ENCODE measurements at places on chromosomes 11 and 22.

GRCh38 chr22:49749227-49749626 lies 78.4 kb downstream of the BRD1 start:
- no peak for DNase-seq

GRCh38 chr11:26621132-26621531 lies 49.1 kb upstream of the MUC15 start:
- DNase-seq = no peak

- DNase-seq = no peak
Observed at GRCh38 chr22:38966942-38967341, 9.5 kb downstream of the APOBEC3A start.

- no peak for DNase-seq
Observed at GRCh38 chr11:112997857-112998466, 36.7 kb downstream of the NCAM1 start.

DNA sequence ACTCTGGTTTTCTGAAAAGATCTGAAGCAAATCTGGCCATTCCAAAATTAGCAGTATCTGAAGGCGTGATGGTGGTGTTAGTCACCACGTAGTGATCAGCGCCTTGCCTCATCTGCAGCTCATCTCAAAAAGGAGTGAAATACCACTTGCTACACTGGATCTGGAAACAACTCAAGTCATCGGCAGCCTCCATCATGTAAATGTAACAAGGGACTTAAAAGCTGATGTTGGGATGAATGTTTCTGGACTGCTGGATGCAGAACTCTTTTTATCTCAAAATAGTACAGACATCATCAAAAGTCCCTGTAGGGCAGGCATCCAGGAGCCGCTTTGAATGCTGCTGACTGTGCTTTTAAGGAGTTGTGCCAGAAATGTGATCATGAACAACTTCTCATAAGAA lies 14.1 kb upstream of the APLP2 start:
- DNase-seq = no peak

DNA sequence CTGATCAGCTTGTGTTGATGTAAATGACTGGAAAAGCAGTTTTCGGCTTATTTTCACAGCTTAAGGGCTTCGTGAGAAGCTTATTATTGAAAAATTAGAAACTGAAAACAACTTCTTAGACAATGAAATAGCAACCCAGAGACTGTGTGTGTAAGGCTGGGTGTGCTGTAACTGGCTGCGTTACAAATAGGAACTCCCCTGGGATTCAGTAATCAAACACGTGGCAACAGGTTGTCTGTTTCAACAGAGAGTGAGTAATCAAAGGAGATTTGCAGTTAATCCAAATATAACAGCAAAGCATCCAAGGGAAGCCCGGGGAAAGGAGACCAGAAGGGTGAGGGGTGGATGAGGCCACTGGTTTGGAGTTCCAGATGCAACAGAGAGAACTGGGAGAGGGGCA lies 19.2 kb downstream of the NTM start:
- no peak for DNase-seq

- no peak for DNase-seq
Observed at GRCh38 chr11:128453444-128454336, 133.7 kb downstream of the ETS1 start.

DNA sequence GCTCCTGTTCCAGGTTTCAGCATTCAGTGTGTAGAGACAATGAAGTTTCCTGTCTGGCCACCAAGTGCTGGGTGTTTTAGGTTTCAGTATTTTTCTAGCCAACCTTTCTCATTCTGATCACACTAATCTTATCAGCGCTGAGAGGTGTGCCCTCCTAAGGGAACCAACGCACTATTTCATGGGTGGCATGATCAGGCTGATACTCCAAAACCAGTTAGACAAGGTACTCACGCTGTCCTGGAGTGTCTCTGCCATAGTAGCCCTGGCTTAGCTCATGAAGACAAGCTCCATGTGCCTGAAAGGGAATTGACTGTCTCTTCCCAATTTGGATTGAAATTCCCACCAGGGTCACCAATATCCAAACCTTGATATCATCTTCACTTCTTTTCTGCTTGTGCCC lies 8.0 kb upstream of the RAB38 start:
- DNase-seq = no peak

DNA sequence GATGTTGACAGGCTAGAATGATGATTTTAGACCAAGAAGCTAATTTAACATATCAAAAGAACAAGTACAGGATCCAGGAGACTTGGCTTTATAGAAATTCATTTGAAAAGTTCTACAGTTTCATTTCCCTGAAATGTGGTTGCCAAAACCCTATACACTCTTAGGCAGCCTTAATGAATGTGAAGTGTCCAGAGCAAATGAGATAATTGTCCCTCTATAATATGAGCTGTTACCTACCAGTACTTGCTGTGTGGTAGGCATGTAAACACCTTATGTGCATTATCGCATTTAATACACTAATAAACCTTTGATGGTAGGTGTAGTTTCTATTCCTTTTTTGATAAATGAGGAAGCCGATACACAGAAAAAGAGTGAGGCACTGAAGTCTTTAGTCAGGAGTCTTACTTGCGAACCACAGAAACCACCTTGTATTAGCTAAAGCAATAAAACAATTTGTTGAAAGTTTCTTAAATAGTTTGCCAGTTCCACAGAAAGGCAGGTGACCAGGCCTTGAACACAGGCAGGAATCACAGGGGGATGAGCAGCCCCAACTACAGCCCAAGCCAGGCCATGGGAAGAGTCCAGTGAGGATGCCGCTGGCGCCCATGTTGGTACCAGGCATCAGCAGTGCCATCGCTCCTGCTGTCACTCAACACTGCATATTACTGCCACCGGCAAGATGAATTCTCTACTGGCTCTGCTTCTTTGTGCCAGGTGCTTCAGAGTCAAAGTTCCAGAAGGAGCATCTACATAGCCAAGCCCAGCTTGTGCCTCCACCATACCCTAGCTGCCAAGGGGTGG lies 81.7 kb downstream of the SWAP70 start:
- no peak for DNase-seq

DNA sequence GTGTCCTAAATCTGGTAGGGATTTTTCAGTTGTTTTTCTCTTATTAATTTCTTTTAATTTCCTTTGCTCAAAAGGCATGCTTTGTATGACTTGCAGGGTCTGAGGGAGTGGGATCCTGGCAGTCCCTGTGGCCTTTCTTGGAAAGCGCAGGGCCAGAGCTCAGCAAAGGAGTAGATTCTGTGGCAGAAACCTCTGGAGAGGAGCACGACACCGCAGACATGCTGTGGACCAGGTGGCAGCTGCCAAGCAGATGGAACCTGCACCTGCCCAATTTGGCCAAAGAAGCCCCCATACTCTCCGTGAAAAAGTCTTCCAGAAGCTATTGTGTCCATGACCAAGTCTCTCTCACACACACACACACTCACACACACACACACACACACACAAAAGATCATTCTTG lies 78.9 kb upstream of the FGF3 start:
- DNase-seq = no peak

- no peak for DNase-seq
Observed at GRCh38 chr22:16960220-16960883, 47.7 kb downstream of the GAB4 start.

GRCh38 chr22:34812631-34813030 lies 253.3 kb upstream of the ISX start:
- DNase-seq = no peak

GRCh38 chr11:83566950-83567349 lies 280.8 kb upstream of the CCDC90B start:
- DNase-seq = no peak

GRCh38 chr11:63931045-63931444 lies 7.8 kb upstream of the NAA40 start:
- no peak for DNase-seq

DNA sequence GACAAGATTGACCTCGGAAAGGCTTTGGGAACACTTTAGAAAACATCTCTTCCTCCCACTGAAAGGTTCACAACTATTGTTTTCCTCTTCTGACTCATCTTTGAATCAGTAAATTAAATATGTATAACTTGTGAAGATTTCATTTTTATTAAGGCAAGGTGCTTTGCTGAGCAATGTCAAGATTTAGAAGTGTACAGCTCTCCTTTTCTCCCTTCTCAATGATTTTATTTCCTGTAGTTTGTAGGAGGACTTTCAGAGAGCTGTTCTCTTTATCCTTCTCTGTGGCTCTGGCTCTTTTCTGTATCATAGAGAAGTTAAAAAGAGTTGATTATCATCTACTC lies 594.2 kb downstream of the METTL15 start:
- no peak for DNase-seq

- DNase-seq = no peak
Observed at GRCh38 chr11:75639762-75640181, 29.1 kb downstream of the MAP6 start.

GRCh38 chr11:66324664-66325063 lies 7.8 kb upstream of the CD248 start:
- DNase-seq = no peak

GRCh38 chr11:96459751-96460150 lies 69.9 kb downstream of the JRKL start:
- DNase-seq = no peak

DNA sequence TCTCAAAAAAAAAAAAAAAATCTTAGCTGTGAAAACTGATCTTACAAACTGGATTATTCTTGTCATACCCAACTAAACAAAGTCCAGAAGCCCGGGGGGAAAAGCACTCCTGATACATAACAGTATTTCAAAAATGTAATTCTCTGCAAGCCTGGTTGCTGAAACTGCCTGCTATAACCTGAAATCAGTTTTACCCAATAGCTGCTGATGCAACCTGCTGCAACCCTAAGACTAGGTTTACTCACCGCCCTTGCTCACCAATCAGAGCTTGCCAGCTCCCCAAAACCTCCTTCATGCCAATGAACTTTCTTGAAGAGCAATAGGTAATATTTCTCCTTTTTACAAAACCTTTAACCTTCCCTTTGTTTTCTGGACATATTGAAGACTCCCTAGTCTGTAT lies 12.4 kb downstream of the FGF19 start:
- DNase-seq = no peak

GRCh38 chr11:131695889-131696429 lies 325.5 kb downstream of the NTM start:
- DNase-seq = no peak

- no peak for DNase-seq
Observed at GRCh38 chr11:10751581-10751940, 515 bp downstream of the CTR9 start.

DNA sequence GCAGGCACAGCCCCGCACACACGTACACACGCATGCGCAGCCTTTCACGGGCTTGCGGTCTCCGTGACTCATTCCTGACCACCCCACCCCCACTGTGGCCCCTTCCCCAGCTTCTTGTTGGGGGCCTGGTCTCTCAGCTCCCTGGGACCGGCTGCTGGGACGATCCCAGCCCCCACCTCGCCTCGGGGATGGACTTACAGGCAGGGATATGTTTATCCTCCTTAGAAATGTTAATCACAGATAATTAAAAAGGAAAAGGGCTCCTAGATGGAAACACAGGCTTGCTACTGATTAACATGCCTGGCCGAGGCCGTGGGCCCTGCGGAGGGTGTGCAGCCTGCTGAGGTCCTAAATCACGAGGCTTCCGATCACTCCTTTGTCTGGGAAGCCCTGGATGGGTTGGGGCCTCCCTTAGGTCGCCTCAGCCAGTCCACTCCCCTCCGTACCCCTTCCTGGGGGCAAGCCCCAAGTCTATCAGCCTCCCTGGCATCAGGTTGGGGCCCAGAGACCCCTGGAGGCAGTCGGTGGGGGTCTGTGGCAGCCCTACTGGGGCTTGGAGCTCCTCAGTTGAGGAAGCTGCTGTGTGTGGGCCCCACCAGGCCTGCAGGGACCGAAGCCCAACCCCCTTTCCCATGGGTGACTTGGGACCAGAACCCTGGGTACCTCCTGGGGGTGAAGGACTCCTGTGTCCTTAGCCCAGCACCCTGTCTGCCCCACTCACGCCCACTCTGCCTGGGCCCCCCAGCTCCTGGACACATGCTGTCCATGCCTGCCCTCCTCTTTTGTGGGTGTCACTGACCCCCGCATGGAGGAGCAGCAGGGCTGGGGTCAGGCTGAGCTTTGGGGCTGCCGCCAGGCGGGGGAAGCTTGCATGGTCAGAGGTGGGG lies 20.6 kb downstream of the TSPAN4 start:
- no peak for DNase-seq

GRCh38 chr11:128939591-128939990 lies 3.1 kb downstream of the TP53AIP1 start:
- DNase-seq = no peak

- DNase-seq = no peak
Observed at GRCh38 chr11:77107950-77108349, 5.3 kb downstream of the OMP start.

DNA sequence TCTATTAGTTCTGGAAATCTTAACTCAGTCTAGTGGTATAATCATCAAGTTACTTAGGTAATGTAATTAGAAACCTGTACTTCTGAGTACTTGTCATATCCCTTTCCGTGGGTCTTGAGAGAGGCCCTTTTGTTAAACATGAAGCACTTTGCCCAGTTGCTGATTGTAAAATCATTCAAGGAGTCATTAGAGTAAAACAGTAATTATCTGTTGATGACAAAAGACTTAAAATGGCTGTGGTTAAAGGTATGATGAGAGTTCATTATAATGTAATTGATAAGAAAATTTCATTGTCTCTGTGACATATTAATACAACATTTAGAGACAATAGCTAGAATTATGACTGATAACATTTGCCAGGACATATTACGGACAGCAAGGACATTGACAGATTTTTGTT lies 34.3 kb downstream of the PRR5L start:
- no peak for DNase-seq

DNA sequence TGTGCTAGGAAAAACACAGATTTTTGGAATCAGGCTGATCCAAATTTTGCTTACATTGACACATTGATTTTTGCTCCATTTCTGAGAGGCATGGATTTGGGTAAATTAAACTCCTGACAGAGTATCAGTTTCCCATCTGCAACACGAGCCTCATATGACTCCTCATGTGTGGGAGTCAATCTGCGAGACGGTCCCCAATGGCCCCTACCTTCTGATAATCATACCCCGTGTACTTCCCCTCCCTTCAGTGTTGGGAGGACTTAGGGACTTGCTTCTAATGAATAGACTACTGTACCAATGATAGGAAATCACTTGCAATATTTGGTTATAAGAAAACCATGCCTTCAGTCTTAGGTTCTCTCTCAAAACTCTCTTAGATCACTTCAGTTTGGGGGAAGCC lies 302.7 kb downstream of the ETS1 start:
- no peak for DNase-seq

DNA sequence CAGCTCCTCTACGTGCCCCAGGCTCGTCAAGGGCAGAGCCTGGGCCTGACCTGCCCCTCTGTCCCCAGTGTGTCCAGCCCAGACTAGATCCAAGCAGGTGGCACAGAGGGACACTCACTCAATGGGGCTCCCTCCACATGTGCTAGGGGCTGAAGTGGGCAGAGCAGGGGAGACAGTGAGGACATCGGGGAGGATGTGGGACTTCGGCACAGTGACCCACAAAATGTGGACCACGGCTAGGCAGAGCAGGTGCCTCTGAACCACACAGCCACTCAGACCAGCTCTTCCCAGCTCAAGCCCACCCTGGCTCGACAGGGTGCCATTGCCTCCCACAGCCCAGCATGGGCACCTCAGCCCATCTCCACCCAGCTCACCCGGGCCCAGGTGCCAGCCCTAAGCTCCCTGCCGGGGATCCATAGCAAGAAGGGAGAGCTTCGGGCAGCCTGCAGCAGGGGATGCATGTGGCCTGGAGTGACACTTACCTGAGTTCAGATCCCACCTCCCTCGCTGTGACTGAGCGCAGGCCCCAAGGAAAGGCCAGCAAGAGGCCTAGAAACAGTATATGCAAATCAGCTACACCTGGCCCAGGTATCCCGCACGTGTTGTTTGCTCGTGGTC lies 46.9 kb upstream of the RTL6 start:
- DNase-seq = no peak

Data from central memory CD4-positive, alpha-beta T cell (primary cell).